ENCODE measurements at places on chromosomes 6 and 20.

DNA sequence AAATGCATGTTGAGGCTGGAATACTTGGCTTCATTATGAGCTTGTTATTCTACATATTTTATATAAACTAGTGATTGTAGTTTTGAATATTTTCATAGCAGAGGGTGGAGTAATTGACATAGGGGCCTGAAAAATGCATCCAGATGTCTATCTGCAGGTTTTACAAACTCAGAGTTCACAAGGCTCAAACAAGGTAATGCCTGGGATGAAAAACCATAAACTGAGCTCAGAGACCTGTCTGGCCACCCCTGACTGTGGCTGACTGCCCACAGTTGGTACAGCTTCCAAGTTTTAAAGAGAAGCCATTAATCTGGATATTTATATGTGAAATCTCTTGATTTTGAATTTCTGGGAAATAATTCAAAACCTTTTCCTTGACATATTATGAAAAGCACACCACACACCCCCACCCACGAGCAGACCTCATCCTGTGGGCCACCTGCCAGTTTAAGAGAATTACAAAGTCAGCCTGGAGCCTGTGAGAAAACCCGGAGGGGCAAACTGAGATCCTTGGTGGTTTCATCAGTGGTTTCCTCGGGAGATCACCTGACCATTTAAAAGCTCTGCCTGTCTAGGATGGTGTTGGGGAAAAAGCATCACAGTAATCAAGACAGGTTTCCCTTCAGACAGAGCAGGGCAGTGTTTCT lies 230.1 kb downstream of the SAMD5 start:
- no peak for DNase-seq

DNA sequence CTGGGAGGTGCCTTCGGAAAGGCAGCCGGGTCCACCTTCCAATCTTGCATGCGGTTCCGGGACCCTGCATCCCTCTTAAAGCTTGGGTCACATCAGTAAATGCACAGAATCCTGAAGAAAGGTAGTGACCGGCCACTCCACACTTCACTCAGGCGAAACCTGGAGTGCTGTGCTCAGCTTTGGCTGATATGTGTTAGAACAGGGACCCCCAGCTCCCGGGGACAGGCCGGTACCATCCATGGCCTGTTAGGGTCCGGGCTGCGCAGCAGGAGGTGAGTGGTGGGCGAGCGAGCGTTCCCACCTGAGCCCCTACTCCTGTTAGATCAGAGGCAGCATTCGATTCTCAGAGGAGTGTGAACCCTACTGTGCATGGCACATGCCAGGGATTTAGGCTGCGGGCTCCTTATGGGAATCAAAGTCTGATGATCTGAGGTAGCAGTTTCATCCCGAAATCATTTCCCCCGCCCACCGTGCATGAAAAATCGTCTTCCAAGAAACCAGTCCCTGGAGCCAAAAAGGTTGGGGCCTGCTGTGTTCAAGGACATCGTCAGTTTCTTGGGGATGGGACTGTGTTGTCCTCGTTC lies 143.0 kb downstream of the ERMARD start:
- DNase-seq = no peak

GRCh38 chr20:40274912-40275533 lies 414.0 kb downstream of the MAFB start:
- no peak for DNase-seq

GRCh38 chr20:840858-841567 lies 7.5 kb downstream of the FAM110A start:
- DNase-seq = no peak

- DNase-seq = no peak
Observed at GRCh38 chr6:160039441-160039840, 70.6 kb downstream of the IGF2R start.

DNA sequence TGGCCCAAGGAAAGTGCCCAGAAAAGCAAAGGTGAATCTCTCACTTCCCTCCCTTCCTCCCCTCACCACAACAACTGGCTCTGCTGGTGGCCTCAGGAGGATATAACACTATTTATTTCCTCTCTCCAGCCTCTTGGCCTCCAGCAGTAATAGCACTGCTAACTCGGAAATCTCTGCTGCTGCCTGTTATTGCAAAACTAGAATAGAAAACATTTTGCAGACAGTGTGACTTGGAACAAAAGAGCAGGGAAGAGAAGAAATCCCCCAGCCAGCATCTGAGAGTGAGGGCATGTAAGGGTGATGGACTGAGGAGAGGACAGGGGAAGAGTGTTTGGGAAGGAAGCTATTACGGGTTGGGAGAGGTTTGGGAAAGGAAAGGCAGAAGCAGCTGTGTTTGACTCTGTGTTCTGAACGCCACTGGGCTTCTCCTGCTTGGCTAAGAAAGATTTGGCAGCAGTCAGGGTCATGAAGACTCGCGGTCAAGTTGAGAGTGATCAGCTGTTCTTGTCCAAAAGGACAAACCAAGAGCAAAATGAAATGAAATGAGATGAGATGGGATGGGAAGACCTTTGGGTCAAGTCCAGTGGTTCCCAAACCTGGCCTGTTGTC lies 81.0 kb upstream of the SNX9 start:
- DNase-seq = no peak

GRCh38 chr6:157962601-157963302 lies 18.9 kb upstream of the SYNJ2 start:
- DNase-seq = peak; percentile 56

DNA sequence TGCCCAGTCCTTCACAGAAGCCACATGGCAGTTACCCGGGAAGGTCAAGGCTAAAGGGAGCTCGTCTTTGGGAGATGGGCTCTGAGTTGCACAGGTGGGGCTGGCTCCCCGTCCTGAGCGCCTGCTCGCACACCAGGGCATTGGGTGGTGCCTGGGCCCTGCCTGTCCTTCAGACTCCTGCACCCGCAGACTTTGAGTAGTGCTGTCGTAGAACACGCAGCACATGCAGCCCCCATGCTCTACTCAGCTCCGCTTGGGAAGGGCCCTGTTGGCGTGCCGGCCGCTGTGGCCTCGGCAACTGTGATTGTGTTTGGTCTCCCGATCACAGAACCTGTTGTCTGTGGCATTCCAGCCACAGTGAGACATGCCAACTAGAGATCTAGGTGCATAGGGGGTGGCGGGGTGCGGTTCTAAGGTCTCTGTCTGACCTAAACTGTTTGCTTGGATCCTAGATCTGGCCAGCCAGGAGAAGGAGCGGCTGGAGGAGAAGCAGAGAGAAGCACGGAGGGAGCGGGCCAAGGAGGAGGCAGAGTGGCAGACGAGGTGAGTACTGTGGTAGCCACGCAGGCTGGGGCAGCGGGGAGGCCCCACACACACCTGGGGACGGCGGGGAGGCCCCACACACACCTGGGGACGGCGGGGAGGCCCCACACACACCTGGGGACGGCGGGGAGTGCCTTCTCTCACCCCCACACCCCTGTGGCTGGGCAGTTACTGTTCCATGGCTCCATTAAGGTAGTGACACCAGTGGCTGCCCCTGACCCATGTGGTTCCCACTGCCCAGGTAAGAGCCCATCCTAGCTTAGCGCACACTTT lies 11.3 kb upstream of the ADRM1 start:
- no peak for DNase-seq

All from amniotic stem cell (primary cell).